Left cardiac atrium (tissue), 4 donors: ENCODE measurements at places on chromosomes 13 and 19.

- no peak for DNase-seq
Observed at GRCh38 chr13:65508338-65508737, 1721.8 kb downstream of the PCDH9 start.

DNA sequence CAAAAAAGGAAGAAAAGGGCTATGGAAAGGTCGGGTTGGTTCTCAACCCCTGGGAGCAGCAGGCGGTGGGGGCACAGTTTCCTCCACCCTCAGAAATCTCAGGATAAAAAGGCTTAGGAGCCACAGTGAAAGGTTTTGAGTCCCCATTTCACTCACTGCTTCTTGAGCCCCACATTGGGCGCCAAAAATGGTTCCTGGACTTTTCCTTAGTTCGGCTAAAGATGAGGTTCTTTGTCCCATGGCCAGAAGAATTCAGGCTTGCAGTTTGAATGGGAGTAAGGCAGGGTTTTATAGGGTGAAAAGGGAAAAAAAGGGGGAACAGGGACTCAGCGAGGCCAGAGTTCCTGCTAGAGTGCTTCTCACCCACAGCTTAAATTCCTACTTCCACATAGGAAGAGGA lies 179.5 kb downstream of the GGACT start:
- DNase-seq: no peak

DNA sequence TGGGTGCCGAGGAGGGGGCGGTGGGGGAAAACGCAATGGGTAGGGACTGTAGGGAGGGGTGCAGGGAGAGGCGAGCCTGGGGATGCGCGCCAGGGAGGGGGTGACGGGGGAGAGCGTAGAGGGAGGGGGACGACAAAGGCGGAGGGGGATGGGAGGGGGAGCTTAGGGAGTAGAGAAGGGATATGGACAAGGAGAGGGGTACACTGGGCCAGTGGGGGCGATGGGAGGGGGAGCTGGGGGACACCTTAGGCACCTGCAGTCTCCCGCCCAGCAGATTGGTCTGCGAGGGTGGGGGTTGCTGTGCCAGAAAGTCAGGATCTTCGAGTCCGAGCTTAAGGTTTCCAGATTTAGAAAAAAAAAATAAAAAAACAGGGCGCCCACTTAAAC lies 15.7 kb downstream of the CCDC124 start:
- DNase-seq: no peak

DNA sequence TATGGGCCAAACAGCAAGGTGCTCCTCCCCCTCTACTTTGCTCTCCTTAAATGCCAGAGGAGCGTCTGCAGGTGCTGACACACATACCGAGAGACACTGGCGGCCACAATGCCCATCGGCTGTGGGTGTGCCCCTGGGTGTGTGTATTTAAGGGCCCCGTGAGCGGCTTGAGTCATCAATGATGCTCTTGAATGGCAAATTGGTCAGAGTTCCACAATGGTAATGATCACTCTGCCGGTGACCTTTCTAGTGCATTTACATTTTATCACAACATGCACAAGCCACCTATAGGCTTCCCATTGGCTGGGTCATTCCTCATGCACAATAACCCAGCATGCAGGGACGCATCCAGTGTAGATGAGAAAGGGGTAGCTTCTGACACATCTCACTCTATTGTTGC lies 124.8 kb downstream of the ZNF536 start:
- DNase-seq: no peak

- DNase-seq: no peak
Observed at GRCh38 chr13:112579310-112579843, 8.6 kb downstream of the TUBGCP3 start.

DNA sequence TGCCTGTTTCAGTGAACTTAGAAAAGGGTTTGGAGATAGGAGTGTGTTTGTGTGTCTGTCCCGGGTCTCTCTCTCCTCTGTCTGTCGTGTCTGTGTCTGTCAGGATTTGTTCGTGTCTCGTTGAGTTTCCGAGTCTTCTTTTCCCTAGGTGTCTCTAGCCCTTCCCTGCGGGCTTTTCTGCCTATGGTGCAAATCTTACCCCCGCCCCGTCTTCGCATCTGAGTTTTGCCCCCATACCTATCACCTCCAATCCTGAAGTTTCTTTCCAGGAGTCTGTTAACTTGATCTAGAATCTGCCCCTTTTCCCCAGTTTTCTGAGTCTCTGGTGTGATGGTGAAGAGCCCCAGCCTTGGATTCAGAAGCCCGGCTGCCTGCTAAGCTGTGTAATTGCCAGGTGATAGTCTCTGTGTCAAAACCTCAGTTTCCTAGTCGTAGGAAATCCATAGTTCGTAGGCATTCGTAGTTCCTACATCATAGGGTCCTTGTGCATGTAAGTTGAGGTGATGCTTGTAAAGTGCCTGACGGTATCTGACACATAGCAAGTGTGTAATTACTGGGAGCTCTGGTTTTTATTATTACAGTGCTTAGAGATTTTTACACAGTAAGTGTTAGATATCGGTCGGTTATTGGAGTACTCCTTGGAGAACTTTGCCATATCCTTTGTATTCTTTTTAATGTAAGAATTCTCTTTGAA lies 782 bp downstream of the EPN1 start:
- DNase-seq: no peak

DNA sequence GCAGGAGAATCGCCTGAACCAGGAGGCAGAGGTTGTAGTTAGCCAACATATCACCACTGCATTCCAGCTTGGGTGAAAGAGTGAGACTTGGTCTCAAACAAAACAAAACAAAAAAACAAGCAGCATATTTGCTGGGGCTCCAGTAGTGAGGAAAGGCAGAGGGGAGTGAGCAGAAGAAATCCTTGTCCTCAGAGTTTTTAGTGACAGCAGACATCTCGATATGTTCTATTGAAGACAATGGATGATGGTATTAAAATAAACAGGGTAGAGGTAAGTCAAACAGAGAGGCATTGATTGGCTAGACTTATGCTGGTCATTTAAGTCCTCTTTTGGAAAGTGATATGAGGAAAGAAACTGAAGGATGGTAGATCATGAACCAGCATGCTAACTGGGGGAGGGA lies 19.0 kb downstream of the NLRP7 start:
- no peak for DNase-seq

DNA sequence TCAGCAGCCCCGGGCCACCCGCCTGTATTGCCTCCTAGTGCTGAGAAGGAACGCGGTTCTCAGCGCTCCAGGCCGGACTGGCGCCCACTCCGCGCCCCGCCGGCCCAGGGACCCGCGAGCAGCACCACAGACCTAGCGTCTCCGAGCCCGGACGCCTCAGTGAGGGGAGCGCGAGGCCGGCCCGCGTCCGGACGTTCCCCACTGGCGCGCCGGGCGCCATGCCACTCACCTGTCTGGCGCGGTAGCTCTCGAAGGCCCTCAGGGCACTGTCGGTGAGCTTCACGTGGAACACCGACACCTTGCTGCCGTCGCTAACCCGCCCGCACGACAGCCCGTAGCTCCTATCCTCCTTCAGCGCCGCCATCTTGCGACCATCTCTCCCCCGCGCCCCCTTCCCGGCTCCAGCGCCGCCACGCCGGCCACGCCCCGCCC lies at the start of gene ELL:
ELL (minus strand) TSS at position 379 of the 432 bp plus-strand sequence; CDS start at position 364, 15 bp downstream.
- DNase-seq: no peak

DNA sequence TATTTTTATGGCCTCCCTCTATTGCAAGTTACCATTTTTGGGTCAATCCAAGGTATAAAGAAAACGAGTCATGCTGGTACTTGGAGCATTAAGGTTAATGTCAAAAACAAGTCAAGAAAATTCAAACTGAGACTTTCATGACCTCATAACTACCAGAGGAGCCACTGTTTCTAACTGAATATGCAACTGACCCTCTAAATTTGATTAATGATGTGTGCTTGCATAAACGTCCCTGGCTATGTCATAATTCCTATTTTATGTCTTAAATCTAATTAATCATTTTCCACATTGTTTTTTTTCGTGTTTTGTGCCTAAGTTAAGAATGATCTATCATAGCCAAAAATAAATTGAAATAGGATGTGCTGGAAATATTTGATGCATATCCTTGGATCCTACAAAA lies 396.7 kb upstream of the GPC6 start:
- DNase-seq: no peak
